ENCODE measurements at places on chromosomes 2 and 18.

DNA sequence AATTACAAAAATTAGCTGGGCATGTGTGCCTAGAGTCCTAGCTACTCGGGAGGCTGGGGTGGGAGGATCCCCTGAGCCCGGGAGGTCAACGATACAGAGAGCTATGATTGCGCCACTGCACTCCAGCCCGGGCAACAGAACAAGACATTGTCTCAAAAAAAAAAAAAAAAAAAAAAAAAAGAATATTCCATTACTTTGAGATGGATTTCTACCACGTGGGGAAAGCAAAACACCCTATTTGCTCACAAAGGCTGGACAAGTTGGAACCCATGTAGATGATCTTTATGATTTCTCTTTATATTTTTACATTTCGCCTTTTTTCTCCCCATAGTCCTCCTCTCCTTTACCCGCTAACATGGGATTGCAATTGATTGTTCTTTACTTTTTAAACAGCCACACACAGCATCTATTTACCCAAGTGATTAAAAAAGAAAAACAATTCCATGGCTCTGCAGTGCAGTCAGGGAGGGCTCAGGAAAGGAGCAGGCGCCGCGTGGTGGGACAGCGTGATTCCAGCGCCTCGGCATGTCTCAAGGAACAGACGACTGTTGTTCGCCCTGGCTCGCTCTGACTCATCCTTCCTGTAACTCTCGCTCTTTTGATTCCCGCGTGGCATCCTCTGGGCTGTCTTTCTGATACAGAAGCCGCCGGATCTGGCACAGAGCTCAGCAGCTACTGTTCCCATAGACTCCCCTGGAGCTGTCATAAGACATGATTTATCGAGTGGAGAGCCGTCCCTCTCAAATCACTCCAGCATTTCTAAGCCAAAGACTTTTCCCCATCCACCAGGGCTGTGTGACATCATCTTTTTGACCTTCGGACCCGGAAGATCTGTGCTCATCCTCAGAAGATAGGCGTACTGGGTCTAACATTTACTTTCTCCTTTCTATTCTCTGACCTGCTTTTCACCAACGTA, 230.4 kb upstream of the AGAP1 start:
- no peak for DNase-seq

GRCh38 chr2:75801234-75801982, 90.7 kb upstream of the GCFC2 start:
- no peak for DNase-seq

- DNase-seq = no peak
Observed at GRCh38 chr2:239394346-239394945, 6.4 kb downstream of the HDAC4 start.

- DNase-seq = no peak
Observed at GRCh38 chr2:166516712-166517303, 22.8 kb upstream of the SCN7A start.

- no peak for DNase-seq
Observed at GRCh38 chr2:232700154-232700553, 3.0 kb downstream of the GIGYF2 start.

DNA sequence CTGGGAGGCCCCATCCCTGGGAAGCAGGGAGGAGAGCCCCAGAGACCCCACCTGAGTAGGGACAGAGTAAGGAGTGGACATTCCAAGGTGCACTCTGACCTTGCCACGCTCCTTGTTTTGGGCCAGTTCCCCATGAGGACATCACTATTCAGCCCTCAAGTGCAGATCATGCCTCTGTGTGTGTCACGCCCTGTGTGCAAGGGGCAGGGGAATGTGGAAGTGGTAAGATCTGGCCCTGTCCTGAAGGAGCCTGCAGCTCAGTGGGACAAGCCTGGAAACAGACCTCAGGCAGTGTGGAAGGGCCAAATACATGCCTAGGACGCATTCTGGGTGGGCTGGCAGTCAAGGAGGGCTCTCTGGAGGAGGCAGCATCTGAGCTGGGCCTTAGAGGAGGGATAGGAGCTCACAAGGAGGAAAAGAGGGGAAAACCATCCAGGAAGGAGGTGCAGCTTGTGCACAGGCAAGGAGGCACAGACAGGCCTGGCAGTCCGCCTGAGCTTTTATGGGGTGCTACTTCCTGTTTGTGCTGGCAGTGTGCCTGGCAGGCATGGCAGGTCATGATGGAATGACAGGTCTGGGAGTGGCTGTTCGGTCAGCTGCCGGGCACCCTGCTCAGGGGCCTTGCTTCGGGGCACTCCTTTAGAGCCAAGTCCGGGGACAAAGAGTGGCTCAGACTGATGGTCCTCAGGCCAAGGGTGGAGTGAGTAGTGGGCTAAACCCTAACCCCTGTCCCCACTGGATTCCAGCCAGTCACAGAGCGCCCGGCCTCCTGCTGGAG, 3.3 kb downstream of the KLHL30 start:
- no peak for DNase-seq

- no peak for DNase-seq
Observed at GRCh38 chr2:1804865-1805264, 60.5 kb upstream of the PXDN start.

DNA sequence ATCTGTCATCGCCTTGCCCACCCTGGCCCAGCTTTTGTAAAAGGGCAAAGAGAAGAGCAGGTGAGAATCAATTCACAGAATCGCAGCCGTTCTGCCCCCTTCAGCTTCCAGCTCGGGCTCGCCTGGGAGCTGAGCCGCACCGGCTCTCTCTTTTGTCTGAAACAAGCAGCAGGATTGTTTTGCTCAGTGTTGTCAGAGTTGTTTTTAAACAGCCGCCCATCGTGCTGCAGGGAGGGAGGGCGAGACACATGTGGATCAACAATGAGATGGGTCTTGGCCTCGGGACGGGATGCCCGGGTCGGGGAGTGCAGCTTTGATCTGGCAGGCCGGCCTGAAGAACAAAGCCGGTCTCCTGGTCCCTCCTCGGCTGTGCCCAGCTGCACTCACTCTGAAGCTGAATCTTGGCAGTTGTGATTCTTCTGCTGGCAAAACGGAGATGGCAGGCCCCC, 39.7 kb upstream of the HDAC4 start:
- DNase-seq = no peak

GRCh38 chr2:119216994-119217393, 6.6 kb upstream of the STEAP3 start:
- no peak for DNase-seq

GRCh38 chr18:65988972-65989371, 238.2 kb downstream of the CDH7 start:
- no peak for DNase-seq
